MCF 10A (cell line): ENCODE measurements at places on chromosomes 1 and 21. TPM values are rescaled to one million over a fixed set of nuclear protein-coding genes. Genes with fewer than 3 reads are reported as not detected.

DNA sequence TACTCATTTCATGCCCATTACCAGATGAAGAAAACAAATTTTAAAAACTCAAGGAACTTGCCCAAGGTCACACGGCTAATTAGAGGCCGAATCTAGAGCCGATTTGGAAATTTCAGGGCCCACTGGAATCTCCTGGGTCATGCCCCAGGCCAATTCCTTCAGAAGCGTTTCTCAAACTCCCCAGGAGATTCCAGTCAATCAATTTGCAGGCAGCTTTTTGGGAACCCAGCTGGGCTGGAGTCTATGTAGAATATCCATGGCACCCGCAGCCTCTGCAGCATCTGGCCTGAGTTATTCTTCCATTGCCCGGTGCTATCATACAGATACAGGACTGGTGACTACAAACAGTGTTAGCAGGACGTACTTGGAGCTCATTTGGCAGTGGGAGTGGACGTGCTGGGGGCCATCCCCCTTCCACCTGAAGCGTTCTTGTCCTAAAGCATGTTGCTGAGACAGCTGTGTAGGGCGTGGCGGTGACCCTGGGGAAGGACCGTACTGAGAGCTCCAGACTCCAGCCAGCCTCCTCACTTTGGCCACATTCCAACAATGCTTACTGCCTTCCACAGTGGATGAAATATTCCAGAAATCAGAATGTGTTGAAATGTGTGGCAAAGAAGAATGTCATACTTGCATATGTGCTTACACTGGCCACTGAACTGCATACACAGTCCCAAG, 38.3 kb downstream of the ABCG1 start:
- no peak for DNase-seq

- no peak for DNase-seq
Observed at GRCh38 chr1:48227165-48228013, 4.9 kb downstream of the SLC5A9 start.

DNA sequence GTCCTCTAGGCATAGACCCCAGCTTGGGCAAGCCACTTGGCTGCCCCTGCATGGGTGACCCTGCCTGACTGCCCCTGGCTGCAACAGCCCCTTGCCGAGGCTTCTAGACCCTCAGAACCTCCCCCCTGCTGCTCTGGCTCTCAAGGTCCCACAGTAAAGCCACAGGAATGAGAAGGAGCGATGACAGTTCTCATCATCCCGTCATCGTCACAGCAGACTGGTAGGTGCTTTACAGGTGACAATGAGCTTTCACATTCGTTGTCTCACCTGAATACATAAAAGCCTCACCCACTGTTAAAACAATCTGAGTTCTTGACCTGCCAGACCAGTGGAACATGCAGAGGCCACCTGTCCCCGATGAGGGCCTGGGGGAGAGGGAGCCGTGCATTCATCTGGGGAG, 36.0 kb upstream of the GPR157 start:
- no peak for DNase-seq

ARHGAP29 gene
- 38.6 and 46.7 TPM in 2 replicates for total RNA-seq

CLCA4 gene
- total RNA-seq = not detected in 2 replicates

DNA sequence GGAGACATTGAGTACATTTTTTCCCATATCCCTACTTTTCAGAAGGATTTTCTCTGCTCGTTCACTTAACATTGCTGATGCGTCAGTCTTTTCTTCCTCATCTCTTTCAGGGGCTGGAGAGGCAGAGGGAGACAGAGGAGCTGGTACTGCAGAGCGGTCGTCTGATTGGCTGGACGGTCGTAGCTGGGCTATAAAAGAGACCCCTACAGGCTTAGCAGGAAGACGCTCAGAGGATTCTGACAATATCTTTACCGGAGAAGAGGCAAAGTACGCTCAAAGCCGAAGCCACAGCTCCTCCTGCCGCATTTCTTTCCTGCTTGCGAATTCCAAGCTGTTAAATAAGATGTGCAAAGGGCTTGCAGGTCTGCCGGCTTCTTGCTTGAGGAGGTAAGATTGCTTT, at the start of gene RGS4:
TSS of gene RGS4 (plus strand) at position 220 of the 400 bp plus-strand sequence. CDS start at position 344, 124 bp downstream.
- peak; percentile 34 for DNase-seq

DNA sequence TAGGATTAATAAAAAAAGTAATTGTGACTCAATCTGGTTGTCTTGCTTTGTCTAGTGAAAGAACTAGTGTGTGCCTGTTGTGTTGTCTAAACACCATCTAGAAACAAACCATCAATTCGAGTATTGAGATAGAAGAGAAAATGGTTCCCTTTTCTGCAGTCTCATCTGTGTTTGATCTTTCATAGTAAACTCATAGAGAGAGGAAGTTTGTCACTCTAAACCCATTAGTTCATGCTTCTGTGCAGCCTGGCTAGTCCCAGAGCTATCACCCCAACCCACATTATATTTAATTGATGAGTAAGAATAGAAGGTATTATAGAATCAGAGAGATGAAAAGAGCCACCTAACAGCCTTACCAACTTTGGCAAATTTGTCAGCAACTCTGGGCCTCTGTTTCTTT, 99.5 kb downstream of the TGFB2 start:
- DNase-seq = no peak

DNA sequence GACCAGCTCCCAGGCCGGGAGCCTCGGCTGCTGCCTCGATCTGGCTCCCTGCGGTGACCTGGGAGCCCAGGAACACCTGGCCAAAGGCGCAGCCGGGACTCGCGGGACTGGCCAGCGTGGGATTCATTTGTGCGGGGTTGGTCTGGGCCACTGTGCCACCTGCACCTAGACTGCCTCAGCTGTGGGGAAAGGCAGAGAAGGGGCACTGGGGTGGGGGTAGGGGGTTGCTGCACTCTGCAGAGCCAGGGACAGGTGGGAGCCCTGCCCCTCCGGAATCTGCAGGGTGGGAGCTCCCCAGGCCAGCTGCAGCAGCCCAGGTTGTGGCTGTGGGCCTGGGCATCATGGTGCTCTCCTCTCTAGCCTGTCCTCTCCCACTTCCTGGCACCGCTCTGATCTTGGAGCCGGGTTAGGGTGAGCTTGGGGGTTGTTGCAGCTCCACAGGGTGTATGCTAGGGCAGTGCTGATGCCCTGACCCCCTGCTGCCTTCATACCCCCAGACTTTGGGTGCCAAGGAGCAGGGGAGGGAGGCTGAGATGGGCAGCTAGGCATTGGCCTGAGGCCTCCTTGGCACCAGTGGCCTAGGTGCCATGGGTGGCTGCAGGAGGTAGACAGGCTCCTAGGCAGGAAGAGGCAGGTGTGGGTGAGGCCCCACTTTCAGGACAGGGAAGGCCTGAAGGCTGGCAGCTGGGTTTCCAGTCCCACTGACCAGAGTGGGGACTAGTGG, 57.5 kb upstream of the ETV3 start:
- DNase-seq = no peak

DNA sequence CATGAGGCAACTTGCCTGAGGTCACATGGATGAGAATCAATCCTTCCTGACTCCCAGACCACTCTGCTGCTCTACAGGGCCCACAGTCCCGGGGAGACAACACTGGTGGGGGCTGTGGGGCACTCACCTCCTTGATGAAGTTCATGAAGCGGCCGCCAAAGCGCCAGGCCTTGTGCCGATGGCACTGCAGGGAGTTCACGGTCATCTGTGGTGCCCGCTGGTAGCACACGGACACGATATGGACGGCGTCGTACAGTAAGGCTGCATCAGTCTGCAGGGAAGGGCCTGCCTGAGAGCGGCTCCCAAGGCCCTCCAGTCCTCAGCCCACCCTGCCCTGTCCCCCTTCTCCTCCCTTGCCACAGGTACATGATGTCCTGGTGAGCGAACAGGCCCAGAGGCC, 175.3 kb downstream of the GRIK3 start:
- no peak for DNase-seq

DNA sequence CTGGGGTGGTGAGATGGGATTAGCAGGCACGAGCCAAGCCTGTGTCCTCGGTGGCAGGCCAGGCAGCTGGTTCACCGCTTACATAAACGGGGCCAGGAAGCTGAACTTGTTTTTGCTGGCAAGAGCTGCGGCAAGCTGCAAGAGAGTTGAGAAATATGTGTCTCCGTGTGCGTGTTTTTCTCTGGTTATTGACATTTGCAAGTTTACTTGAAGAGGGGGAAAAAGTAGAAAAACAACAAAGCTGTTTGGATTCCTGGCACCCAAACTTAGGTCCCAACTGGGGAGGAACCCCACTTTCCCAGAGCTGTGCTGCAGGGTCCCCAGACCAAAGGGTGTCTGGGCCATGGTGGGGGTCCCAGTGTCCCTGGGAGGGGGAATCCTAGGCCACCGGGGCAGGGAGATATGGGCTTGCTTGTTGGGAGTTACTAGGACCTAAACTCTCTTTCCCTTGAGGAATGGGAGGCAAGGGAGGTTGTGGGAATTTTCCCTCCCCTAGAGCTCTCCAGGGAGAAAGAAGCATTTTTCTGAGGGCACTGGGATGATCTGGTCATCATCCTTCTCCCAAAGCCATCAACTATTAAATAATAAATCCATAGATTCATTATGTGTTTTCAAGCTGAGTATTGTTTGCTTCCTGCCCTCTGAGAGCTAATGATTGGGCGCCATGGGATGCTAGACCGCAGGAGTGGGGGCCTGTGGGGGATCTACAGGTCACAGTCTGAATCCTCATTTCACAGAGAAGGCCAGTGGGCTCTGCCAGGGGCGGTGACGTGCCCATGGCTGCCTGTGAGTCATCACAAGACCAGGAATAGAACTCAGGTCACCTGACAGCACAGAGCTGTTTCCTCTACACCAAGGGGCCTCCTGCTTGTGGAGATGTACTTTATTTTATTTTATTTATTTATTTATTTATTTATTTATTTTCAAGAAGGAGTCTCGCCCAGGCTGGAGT, 14.8 kb downstream of the IL6R start:
- DNase-seq = peak; percentile 98

DNA sequence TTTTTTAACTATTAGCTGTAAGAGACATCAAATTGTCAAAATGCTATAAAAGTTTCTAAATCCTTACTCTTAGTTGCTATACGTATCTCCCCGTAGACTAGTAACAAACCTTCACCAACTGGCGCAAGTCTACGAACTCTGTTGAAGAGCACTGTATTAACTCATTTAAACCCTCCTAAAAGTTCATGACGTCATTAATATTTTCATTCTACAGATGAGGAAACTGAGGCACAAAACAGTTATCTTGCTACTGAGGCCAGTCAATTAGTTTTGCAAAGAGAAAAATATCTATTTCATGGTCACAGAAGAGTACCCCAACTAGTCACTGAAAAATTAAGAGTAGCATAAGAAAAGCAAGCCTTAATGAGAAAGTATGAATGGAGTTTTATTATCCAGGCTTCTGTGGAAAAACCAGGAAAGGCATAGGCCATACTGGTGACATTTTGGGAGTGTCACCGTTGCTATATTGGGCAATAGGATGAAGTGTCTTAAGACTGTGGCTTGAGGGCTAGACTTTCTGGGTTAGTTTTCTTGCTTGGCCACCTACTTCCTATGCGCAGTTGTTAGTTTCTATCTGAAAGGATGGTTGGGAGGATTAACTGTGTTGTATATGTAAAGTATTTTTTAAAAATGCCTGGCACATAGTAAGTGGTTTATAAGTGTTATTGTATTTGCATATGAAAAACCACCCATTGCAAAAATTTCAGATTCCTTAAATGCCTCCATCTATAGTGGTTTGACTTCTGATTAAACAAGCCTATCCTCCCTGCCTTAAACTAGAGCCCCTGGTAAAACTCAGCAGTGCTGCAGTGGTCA, 52.4 kb upstream of the SYT14 start:
- no peak for DNase-seq

DNA sequence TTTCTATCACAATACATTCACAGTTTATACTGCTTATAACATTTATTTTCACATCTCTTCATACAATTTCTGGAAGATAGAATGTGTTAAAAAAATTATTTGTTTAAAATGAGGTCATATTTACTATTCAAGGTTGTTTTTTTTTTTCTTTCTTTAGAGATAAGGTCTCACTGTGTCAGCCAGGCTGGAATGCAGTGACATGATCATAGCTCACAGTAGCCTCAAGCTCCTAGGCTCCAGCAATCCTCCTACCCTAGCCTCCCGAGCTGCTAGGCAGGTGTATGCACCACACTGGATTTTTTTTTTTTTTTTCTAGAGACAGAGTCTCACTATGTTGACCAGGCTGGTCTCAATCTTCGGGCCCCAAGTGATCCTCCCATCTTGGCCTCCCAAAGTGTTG, 19.0 kb upstream of the RNF11 start:
- DNase-seq = no peak

IL22RA1 gene
- not detected in 2 replicates for total RNA-seq

GRCh38 chr1:208090388-208091301, 153.5 kb downstream of the PLXNA2 start:
- DNase-seq = peak; percentile 84

DNA sequence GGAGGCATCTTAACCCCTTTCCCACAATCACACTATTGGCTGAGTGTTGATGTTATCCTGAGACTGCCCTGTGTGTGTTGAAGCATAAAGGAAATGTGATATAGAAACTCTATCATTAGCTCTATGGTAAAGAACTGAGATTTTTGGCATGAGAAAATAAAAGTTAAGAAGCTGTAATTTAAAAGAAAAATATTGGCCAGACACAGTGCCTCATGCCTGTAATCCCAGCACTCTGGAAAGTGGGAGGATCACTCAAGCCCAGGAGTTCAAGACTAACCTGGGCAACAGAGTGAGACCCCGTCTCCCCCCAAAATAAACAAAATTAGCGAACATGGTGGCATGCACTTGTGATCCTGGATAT, 14.2 kb upstream of the RIPK4 start:
- no peak for DNase-seq

LEPR gene
- total RNA-seq = 12.2 and 16.6 TPM in 2 replicates

RNF19B gene
- 38.0 and 41.3 TPM in 2 replicates for total RNA-seq

GRCh38 chr1:169236880-169237279, 130.4 kb downstream of the ATP1B1 start:
- peak; percentile 26 for DNase-seq

GRCh38 chr1:22792396-22793160, 81.9 kb downstream of the EPHB2 start:
- no peak for DNase-seq

DIO1 gene
- total RNA-seq = not detected in 2 replicates

DNA sequence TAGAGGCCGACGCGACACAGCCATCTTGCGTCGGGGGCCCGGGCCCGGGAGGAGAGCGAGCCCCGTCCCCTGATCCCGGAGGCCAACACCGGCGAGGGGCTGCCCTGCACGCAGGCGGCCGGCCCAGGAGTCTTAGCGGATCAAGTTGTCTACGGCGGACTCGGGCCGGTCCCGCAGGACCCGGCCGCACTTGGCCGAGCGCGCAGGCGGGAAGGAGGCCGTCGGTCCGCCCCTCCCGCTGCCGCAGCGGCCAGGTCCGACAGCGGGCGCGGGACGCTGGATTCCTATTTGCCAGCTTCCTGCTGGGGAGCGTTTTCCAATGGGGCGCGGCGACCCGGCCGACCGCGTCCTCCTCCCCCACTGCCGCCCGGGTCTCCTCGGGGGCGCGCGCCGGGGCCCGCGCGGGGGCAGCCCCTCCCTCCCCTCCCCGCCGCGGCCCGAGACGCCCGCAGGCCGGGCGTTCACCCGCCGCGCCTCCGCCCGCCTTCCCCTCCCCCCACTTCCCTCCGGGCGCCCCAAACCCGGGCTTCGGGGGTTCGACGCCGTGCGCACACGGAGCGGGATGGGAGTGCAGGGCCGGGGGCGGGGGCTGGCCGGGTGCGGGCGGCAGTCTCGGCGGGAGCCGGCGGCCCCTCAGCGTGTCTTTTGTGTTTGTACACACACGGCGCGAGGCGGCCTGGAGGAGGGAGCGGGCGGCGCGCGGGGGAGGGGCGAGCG, 517 bp upstream of the H3-3A start:
- peak; percentile 93 for DNase-seq

RIPPLY3 gene
- total RNA-seq = not detected in 2 replicates

BTBD8 gene
- total RNA-seq = 1.8 and 2.2 TPM in 2 replicates
